Cerebellum (tissue), 4 donors: ENCODE measurements at places on chromosomes 11 and 22.

DNA sequence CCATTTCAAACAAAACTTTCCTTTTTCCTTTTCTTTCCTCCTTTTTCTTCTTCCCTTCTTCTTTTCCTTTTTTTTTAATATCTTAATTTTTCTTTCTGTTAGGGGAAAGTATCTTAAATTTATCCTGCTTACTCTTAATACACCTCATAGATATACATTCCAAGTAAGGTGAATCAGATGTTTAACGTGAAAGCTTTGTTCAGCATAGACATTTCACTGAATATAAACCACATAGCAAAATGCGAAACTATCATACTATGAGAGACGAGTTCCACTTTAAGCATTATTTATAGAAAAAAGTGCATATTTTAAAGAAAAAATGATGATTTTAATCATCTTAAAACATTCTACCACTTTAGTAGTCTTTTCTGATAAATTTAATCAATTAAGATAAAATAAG is 137.8 kb upstream of the MTMR2 start:
- no peak for DNase-seq

GRCh38 chr22:23137905-23138561 is 3.8 kb downstream of the RSPH14 start:
- no peak for DNase-seq

DNA sequence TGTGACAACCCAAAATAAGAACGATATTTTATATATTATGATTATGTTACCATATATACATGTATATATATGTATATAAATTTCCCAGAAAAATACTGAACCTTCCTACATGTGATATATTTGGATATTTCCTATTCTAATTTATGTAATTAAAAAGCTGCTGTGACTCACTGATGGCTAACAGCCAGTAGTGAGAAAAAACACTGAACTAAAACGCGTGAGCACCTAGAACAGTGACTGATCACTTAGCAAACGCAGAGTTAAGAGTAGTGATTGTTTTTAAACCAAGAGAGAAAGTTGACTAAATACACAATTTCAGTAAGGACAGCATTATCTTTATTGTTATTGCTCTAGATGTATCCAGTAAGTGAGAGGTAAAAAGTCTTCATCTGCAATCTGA is 213.8 kb downstream of the TMEM135 start:
- DNase-seq, result no peak

DNA sequence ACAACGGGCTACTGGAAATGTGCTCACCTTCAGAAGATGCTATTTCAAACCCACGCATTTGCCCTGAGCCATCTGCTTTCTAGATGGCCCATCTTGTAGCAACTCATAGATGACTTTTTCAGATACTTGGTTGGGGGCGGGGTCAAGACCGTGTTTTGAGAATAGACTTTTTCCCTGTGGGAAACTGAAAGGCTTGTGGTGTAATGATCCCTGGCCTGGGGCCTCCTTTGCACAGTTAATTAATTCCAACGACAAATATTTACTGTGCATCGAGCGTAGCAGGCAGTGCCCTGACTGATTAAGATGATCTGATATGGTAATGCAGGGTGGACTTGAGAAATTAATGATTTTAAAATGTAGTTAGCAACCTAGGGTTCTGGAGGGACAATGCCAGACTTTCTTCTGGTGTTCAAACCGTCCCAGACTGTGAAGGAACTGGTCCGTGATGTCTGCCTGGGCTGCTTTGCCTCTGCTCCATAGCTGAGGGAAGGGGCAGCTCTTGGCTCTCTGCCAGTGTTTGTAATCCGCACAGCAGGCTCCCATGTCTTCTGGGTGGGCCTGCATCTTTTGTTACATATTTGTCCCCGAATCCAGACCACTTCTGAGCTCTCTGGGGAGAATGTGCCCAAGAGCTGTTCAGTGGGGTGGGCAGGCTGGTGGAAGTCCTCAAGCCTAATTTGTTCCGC is 84.8 kb downstream of the ADAMTS15 start:
- DNase-seq, result no peak

DNA sequence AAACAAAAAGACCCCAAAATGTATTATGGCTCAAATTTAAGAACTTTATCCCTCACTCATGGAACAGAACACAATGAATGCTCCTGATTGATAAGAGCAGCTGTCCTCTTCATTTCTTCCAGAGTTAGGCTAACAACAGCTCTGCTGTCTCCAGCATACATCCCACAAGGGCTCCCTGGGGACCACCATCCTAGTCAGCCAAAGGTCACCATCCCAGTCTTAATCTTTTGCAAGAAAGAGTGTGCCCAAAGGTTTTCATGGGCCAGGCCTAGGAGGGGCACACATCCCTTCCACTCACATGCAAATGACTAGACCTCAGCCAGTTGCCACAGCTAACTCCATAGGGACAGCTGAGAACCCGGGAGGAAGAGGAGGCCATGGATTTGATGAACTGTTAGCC is 555.3 kb downstream of the BUD13 start:
- no peak for DNase-seq

GRCh38 chr22:20863366-20863765 is 4.6 kb downstream of the SNAP29 start:
- DNase-seq, result no peak

DNA sequence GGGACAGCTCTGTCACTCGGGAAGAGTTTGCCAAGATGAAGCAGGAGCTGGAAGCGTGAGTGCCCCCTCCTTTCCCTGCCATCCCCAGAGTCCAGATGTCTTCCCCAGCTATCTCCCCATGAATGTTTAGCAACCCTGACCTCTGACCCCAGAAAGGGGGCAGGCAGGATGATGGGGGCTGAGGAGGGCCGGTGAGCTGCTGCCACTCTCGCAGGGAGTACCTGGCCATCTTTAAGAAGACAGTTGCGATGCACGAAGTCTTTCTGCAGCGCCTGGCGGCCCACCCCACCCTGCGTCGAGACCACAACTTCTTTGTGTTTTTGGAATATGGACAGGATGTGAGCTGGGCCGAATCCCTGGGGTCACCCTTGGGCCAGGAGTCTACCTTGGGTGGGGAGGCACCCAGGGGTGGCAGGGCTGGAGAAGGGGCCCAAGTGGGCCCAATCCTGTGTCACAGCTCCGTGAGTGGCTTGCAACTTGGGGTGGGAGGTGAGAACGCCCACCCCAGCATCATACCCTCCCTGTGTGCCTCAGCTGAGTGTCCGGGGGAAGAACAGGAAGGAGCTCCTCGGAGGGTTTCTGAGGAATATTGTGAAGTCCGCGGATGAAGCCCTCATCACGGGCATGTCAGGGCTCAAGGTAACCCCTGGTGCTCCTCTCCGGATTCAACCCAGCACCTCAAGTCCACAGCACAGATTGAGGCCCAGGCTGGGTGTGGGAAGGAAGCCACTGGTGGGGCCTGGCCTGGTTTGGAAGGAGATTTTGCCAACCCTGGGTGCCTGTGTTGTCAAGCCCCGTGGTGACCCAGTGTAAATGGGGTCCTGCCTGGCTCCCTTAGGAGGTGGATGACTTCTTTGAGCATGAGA is 7.5 kb downstream of the CFL1 start:
- no peak for DNase-seq

- DNase-seq, result no peak
Measured at GRCh38 chr11:28464252-28464867, 356.2 kb downstream of the METTL15 start.

DNA sequence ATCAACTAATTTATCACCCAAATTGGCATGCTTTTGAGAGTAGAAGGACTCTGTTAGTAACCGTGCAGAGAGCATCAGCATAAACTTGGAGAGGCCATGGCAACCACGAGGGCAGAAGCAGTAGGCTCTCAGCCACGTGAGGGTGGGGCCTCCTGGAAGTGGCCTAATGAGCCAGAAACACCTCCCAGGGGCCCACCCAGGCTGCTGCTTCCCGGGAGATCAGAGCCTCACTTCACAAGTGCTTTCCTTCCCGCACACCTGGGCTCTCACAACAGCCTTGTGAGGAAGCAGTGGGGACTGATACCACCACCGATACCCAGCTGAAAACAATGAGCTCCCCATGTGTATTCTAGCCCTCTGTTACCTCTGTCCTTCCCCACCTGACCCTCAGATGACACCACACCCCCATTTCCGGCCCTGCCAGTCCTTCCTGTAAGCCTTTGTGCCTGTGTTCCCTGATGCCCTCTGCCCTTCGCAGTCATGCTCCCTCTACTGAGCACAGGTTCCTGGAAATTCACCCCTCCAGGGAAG is 17.0 kb downstream of the TRIM29 start:
- no peak for DNase-seq

- DNase-seq, result no peak
Measured at GRCh38 chr11:16876053-16876752, 137.8 kb downstream of the C11orf58 start.

- DNase-seq, result no peak
Measured at GRCh38 chr22:24178021-24178431, 3.3 kb upstream of the SUSD2 start.

DNA sequence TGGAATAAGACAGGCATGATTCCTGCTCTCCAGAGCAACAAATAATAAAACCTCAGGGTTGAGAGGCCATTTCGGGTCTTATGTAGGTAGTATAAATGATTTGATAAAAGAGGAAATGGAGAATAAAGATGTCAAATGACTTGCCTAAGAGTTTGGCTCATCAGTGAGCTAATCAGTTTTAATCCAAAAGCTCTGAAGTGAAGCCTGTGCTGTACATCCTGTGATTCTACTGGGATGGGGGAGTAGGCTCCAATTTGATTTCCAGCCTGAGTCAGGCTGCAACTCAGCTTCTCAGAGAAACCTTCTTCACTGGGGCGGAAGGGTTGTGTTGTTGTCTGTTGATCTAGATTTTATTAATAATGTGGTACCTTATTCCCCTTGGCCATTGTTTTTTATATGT is 192.2 kb upstream of the SORL1-AS1 start:
- DNase-seq, result no peak

GRCh38 chr11:73335204-73335923 is 27.3 kb downstream of the ARHGEF17 start:
- DNase-seq, result peak; percentile 85

GRCh38 chr11:65401073-65401802 is 14.8 kb downstream of the FRMD8 start:
- DNase-seq, result no peak

- no peak for DNase-seq
Measured at GRCh38 chr11:121478895-121479697, 26.3 kb upstream of the SORL1-AS1 start.

- DNase-seq, result no peak
Measured at GRCh38 chr22:23763579-23763945, 772 bp downstream of the C22orf15 start.

DNA sequence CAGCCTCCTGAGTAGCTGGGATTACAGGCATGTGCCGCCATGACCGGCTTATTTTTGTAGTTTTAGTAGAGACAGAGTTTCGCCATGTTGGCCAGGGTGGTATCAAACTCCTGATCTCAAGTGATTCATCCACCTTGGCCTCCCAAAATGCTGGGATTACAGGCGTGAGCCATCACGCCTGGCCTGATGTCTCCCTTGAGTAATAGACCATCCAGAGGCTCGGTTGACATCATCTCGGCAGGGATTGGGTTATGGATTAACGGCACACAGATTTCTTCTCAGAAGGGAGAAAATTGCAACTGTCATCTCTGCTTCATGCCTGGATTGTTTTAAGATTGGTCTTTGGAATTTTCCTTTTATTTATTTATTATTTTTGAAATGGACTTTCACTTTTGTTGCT is 239.2 kb upstream of the LARGE1 start:
- DNase-seq, result no peak

DNA sequence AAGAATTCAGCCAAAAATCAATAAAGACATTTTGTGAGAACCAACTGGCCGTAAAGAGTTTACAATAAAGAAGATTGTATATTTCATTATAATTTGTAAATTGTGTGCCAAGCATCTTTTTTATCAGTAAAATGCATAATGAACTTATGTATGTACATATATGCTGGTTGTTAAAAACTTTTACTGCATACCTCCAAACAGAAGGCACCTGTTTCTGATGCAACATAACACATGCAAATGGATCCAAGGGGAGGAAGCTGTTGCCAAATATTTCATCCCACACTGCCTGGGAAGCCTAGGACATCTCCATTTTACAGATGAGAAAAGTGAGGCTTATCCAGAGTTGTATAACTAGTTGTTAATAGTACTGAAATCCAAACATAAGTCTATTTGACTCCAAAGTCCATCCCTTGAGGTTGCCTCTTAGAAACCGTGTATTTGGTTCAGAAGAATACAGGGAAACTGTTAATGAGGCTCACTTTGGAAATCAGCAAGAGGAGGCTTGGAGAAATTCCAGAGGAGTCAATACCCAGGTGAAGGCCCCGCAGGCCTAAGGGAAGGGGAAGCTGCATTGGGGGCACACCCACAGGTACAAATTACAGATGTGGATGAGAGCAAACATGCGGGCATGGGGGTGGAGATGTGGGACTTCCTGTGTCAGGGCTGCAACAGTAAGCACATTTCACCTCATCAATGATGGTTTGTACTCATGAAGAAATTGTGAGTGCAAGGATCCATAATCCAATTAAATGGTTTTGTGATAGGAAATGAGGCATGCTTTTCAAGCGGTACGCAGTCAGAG is 51.1 kb downstream of the RCN1 start:
- no peak for DNase-seq

- DNase-seq, result no peak
Measured at GRCh38 chr11:30260813-30261212, 30.0 kb downstream of the FSHB start.

DNA sequence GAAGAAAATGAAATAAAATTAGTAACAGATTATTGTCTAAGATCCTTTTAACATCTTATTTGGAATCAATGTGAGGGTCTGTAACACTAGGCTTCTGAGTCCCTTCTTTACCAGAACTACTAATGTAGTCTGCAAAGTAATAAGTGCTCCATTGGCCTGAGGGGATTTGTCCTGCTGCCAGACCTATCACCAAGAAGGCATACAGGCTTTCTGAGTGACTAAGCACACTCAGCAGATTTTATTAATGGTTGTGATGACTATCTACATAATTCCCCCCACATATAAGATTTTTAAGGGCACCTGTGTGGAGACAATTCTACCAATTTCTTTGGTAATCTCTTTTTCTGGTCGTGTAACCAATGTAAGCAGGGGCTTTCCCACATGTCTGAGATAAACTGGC is 365.0 kb upstream of the FAT3 start:
- no peak for DNase-seq

DNA sequence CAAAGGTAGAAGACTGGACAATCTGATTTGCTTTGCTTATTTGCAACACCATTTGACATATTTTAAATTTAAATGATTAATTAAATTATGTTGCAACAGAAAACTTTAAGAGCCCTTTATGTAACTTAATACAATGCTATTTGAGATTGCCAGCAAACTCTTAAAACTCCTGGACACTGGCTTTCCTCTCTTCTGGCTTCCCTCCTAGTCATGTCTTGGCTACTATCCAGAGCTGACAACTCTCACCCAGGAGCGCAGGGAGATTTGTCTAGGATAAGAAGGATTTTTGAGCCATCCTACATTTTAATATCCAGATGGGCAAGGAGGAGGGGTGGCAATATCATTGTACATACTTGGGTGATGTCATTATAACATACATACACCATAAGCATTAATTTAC is 134.3 kb downstream of the ELP4 start:
- peak; percentile 18 for DNase-seq

DNA sequence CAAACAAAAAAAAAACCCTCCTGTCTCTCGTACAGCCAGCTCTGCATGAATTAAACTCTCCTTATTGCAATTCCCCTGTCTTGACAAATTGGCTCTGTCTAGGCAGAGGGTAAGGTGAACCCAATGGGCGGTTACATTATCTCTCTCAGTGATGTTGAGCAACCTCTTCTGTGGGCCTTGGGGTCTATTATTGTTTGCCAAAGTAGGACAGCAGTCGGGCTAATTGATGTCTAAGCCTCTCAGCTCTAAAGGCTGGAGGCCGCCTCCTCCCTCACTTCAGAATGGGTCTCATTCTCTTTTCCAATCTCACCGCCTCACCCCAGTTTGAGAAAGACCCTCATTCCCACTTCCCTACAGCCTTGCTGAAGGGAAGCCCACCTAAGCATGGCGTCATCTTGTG is 1.3 kb upstream of the SLC25A45 start:
- no peak for DNase-seq

GRCh38 chr22:50085211-50085972 is at the start of gene MLC1:
MLC1 (minus strand) TSS chr22:50085426; CDS start chr22:50084902, 524 bp downstream.
- no peak for DNase-seq
